ENCODE measurements at places on chromosomes 3 and 15.

DNA sequence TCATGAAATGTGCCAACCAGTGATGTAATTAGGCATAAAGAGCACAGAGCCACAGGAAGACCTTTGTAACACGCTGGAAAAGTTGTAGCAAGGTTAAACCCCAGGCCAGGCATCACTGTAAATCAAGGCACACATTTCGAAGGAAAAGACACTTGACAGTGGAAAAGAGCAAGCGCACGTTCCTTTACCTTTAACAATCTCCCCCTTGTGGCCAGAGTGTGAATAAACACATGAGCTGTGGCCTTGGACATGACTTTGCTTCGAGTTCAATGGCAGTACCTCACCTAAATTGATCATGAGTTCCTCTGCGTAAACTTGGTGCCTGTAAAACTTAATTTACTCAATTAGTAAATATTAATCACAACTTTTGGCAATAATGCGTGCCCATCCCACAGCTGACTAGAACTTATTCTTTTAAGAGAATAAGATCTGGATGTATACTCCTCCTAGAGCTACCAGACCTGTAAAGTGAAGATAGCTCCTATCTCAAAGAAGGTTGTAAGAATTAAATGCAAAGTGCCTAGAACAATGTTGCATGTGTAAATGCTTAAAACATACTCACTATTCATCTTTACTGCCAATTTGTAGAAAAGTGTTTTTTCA lies 757.0 kb upstream of the NECTIN3 start:
- DNase-seq, result peak; percentile 32

GRCh38 chr3:131393868-131394267 lies 12.3 kb downstream of the NUDT16 start:
- DNase-seq, result no peak

GRCh38 chr15:68781766-68782588 lies 38.7 kb downstream of the ANP32A start:
- DNase-seq, result no peak

DNA sequence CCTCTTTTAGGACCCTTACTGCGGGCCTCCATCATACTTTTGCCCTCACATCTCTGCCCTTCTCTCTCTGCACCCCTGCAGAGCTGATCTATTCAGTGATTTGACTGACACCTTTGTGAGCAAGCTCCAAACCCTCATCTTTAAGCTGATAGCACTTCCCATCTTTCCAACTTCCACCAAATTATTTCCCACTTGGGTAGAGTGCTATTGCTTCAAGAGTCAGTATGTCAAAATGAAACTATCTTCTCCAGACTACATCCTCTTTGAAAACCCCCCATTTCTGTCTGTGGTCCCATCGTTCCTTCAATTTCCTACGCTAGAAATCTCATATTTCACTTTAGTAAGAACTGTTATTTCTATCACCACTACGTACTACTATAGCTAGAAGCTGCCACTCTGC lies 19.7 kb downstream of the ZWILCH start:
- DNase-seq, result no peak

DNA sequence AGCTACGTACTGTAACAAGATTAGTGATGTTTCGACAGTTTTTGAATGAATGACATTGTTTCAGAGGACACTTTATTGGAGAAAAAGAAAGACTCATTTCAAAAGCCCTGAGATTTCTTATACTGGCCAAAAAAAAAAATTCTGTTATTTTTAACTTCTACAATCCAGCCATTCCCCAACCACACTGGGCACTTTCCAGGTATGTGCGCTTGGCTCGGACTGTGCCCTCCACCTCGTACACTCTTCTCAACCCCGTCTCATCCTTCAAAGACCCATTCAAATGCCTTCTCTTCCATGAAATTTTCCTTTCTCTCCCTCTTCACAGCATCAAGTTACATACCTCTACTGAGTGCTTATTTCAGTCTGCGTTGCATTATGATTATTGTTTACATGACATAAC lies 328.5 kb upstream of the SOX2 start:
- DNase-seq, result no peak

- no peak for DNase-seq
Observed at GRCh38 chr3:159787794-159788205, 200.8 kb upstream of the IL12A start.

DNA sequence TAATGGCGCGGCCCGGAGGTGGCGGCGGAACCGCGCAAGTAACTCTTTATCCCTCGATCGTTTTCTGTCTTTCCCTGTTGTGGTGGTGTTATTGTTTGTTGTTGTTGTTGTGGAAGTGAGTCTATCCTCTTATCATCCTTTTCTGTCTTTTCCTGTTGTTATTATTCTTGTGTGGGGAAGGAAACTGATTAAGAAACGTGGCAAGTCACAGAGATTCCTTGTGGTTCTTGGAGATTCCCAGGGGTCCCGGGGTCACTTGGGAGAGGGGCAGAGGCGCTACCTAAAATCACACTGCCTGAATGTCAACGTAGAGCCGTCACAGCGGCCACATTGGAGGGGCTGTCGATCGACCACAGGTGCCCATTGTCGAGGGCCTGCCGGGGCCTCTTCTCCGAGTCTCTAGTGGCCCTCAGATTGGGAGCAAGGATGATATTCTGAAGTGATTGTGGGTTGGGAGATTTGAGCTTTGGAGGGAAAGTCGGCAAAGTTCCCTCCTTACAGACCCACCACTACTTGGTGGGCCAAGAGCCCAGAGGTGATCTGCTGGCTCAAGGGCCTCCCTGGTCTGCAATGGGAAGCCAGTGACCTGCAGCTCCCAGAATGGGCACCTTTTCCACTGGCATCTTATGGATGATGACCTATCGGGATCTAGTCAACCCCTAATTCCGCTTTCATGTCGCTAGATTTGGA lies 790 bp downstream of the PARP14 start:
- DNase-seq, result no peak

DNA sequence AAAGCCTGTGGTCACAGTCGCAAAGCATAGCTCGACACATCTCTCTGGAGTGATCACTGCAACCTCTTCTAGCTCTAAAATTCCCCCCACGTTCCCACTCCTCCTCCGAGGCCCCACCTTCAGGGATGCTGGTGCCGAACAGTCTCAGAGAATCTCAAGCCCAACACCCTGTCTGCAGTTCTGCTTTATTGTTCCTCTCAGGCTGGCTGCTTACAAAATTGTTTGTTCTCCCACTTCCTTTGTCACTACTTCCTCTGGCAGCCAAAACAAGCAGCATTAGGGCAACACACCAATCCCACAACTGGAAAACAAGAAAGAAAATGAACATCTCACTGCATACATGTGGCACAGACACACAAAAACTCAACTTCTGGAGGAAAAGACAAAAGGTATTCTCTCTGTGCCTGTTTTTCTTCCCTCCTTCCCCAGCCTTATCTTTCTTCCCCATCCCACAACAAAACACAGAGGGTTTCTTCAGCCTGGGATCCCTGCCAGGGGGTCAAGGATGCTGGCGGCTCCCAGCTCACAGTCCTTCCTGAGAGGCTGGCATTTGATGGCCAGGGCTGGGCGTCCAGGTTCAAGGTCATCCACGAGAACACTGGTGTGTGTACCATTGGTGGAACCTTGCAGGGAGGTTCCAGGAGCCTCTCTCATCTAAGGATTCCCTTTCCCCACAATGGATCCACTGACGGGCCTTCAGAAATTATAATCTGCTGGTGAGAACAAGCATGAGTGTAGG lies 108.4 kb downstream of the TMCO5A start:
- no peak for DNase-seq

- DNase-seq, result no peak
Observed at GRCh38 chr3:5258526-5258925, 71.0 kb downstream of the EDEM1 start.

- DNase-seq, result peak; percentile 84
Observed at GRCh38 chr15:48861813-48862431, 16.0 kb upstream of the EID1 start.

DNA sequence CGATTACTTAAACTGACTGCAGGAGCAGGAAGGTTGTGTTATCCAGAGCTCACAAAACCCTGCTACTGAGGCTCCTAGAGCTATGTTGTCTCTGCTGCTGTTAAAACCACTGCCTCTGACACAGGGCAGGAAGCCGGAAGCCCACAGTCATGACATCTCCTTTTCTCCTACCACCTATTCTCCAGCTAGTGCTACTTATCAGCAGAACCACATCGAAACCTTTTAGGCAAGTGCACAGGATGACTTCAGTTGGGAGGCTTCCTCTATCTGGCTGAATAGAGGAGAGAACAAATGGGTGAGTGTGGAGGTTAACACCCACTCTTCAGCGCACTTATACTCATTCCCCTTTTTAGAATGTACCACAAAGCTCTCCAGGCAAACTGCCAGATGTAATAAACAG lies 638.0 kb downstream of the OTOL1 start:
- DNase-seq, result no peak

- DNase-seq, result no peak
Observed at GRCh38 chr3:194782698-194783404, 97.2 kb downstream of the FAM43A start.

- peak; percentile 30 for DNase-seq
Observed at GRCh38 chr3:157572559-157573270, 69.5 kb upstream of the VEPH1 start.

DNA sequence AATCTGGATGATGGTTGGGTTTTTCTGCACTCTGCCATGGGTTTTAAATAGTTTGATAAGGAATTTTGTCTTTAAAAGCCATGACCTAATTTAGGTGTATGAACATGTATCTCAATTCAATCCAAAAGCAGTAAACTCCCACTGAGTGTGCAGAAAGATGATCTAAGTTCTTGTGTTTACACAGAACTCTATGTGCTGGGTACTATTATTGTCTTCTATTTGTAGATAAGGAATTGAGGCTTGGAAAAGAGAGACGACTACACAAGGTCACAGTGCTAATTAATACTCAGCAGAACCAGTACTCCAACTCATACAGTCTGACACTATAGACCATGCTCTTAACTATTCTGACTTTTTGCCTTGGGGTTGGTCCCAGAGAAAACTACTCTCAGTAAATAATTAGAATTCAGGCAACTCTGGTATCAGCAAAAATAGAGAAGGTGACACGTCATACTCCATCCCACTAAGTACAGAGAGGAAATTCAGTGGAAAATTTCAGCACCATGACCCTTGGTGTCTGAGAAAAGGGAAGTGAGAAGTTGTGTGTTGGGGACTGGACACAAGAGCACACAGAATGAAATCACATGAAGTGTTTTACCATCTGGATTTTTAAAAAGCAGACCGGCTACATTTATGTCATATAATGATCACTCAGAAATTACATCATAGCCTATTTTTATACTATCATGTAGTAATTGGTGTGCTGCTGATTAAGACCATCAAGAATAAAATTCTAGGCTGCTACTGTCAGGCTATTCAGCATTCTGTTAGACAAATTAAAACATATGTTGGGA lies 18.3 kb upstream of the MYH15 start:
- DNase-seq, result no peak

- DNase-seq, result no peak
Observed at GRCh38 chr3:107994956-107995715, 95.7 kb downstream of the CD47 start.

- DNase-seq, result no peak
Observed at GRCh38 chr3:70640481-70640880, 328.0 kb upstream of the MDFIC2 start.

- DNase-seq, result no peak
Observed at GRCh38 chr15:26043018-26043417, 179.9 kb upstream of the ATP10A start.

- no peak for DNase-seq
Observed at GRCh38 chr15:45869034-45869668, 234.3 kb downstream of the SQOR start.

GRCh38 chr3:149534671-149535332 lies 60.3 kb downstream of the TM4SF4 start:
- DNase-seq, result no peak

- DNase-seq, result no peak
Observed at GRCh38 chr3:144511346-144511745, 539.7 kb downstream of the DIPK2A start.

GRCh38 chr3:72655723-72656122 lies 192.5 kb downstream of the SHQ1 start:
- DNase-seq, result no peak

DNA sequence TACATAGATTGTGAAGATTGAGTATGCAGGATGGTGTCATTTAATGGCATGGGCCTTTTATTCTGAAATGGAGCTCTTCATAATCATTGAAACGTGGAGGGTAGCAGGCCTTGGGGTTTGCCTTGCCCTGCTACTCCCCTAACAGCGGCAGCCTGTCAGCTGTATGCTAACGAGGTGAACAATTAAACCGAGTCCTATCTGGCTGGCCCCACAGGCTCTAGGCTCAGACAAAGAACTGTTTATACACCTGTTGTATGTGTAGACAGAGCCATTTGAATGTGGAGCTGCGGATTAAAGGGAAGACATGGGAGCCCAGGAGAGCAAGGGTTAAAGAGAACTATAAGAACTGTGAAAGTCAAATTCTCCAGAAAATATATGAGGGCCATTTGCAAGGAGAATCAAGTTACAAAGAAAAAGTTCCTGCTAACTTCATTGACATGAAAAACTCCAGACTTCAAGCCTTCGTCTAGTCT lies 116.7 kb upstream of the CGNL1 start:
- DNase-seq, result no peak

DNA sequence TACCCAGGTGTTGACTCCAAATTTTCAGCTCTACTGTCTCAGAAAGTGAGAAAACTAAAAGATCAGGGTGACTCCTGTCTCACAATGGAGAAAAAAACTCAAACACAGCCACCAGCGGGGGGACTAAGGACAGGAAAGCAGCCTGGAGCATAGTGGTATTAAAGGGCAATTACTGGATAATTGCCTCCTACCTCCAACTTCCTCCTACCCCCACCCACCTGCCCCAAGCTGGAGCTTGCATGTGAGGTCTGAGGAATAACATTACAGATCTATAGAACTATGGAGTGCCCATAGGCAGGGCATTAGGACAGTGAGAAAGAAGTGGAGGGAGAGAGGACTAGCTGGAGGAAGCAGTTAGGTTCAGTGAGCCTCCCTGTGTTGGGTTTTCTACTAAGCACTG lies 2.7 kb upstream of the PCCB start:
- DNase-seq, result no peak

GRCh38 chr3:4568841-4569240 lies 75.7 kb downstream of the ITPR1 start:
- no peak for DNase-seq

- DNase-seq, result no peak
Observed at GRCh38 chr15:100191161-100191560, 150.6 kb downstream of the ADAMTS17 start.

GRCh38 chr15:23420806-23421575 lies 26.1 kb downstream of the GOLGA6L2 start:
- no peak for DNase-seq

DNA sequence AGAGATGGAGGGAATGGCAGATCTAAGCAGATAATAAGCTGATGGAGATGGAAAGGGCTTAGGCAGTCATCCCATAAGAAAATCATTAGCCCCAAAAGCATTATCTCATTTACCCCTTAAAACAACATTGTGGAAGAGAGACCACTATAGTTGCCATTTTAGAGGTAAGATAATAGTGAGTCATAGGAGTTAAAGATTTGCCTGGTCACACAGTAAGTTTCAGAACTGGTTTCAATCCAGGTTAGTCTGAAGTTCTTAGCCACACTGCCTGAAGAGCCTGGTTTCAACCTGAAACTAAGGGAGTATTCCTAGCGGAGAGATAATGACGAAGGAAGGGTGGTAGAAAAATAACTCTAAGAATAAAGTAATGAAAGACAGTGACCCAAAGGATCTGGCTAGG lies 13.0 kb upstream of the UBR1 start:
- no peak for DNase-seq
